ENCODE measurements at places on chromosomes 2 and 18.

DNA sequence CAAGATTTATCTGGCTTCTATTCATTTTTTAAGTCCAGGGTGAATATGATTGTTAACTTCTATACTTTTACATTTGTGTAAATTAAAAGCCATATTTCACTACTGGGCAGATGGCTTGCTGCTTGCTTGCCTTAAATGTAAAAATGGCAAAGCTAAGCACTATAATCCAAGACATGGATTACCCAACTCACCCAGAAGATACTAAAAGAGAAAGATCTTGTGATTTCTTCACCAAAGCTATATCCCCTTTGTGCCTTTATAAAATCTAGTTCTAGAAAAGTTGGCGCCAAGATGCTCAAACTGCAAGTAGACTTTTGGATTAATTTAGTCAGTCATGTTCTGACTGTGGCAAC lies 48.7 kb upstream of the PKDCC start:
- DNase-seq = no peak

DNA sequence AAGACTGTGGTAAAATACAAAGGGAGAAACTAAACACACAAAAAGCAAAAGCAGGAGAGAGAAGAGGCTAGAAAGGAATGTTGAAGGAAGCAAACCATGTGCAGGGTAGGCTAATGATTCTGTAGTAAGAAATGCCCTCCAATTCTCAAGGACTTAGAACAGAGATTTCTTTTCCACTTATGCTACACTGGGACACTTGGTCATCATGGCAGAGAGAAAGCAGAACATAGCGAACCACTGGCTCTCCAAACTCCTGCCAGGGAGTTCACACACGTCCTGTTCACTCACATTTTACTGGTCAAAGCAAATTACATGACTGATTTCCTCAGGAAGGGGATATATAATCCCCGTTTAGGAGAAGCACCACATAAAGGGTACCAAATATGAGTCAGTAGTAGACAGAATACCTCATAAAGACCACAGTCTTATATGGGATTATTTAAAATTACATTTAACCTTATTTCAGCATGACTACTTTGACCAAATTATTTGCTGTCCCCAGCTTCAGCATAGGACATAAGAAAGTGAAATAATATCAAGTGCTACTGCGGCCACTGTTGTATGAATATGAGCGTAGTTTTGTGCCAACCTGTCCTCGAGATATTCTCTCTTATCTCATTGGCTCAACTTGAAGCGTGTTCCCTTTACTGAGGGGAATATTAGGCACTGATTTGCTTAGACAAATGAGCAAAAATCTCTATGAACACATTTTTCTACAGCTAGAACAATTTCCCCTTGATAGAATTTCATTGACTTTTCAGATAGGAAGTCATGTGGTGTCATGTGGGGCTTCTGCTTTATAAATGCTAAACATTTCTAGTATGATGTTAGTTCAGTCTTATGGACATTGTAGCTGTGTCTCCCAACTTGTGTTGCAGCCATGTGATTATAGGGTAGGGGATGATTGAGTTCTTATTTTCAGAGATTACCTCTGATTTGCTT lies 81.7 kb downstream of the FAM161A start:
- DNase-seq = no peak

- no peak for DNase-seq
Measured at GRCh38 chr18:50282521-50283335, 1.4 kb upstream of the MBD1 start.

DNA sequence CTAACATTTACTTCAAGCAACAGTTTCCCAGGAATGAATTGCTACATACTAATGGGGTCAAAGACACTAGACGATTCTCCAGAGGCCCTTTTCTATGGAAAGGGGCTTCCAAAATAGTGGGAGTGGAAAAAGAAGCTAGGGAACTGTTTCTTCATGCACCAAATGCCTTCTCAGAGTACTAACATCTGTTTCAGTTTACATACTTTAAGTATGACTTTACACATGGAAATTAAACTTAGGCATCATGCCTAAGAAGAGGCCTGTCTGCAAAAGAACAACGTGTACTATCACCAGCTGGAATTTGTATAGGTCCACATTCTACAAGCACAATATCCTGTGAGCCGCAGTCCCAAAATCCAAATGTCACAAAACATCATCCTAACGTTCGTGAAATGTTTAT lies 29.4 kb upstream of the WDR75 start:
- no peak for DNase-seq

DNA sequence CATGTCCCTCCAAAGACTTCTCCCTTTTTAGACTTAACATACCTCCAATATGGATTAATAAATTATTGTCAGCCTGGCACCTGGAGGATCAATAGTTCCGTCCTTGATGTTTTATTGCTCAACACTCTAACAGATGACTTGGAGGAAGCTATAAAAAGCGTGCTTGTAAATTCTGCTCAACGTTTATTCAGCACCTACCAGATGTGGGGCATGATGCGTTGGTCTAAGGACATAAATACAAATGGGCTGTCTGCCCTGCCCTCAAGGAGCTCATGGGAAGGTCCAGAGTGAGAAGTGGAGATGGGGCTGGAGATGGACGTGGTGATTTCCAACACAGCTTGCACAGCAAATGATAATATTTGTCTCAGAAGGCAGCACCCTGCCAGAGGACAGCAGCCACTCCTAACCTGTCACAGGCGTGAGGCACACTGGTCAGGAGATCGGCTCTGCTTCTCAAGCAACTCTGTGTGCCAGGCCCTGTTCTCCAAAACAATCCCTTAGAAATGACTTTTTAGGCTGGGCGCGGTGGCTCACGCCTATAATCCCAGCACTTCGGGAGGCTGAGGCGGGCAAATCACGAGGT lies 25.5 kb upstream of the ZCCHC2 start:
- no peak for DNase-seq

- DNase-seq = no peak
Measured at GRCh38 chr2:172219201-172219600, 116.5 kb upstream of the DLX2 start.

DNA sequence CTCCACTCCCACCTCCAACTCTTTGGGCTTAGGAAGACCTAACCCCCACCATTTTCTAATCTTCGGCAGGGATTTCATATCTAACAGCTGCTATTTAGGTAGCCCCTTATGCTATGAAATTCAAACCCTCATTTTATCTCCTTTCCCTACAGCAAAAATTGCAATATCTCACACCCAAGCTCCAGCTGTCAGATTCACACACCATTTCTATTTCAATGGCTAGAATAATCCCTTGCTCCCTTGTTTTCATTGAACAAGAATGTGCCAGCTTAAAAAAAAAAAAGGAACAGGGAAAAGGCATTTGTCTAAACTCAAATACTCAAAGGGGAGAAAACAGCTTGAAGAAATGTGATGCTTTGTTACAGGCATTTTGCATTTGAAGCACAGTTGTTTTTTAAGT lies 850.6 kb upstream of the ACVR2A start:
- no peak for DNase-seq

DNA sequence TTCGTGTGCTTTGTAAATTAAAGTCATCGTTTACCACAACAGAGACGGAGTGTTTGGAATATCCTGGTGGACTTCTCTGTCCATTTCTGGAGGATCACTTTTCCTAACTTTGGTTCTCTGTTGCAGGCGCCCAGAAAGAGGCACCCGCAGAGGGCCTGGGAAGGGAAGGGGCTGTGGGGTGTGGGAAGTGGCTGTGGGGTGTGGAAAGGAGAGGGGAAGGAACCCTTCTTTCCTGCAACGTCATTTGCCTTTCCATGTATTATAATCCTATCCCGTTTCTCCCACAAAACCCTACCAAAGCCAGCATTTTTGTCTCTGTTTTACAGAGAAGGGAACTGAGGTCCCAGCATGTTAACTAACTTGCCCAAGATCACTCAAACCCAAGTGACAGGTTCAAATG lies 210.0 kb downstream of the KLHL29 start:
- DNase-seq = no peak

DNA sequence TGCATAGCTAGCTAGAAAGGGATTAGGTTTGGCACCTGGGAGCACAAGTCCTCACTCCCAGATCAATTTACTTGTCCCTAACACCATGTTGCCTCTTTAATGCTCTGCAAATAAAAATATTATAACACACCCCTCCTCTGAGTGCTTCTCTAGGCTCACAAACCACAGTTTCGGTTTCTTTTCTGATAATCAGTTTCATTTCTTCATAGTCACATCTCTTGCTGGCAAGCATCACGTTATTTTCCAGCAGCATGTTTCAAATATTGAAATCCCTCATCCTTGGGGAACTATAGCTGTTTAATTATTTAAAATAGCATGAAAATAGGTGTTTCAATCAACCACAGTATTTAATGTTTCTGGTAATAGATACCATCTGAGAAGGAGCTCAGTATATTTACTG lies 13.9 kb upstream of the SMCHD1 start:
- DNase-seq = no peak

DNA sequence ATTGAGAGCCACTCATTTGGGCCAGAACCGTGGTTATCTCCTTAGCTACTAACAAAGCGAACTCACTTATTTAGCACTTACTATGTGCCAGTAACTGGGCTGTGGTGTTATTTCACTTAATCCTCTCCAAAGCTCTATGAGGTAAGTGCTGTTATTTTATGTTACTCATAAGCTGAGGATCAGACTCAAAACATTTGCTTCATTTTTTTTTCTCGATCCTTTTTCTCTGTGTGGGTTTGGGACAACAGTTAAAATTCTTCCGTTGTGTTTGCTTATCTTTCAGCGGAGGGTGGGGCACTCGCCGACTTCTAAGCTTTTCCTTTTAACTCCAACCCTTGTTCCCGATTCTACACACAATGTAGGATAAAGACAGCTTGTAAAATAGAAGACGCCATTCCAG lies 52.8 kb downstream of the TMEM178A start:
- DNase-seq = no peak

DNA sequence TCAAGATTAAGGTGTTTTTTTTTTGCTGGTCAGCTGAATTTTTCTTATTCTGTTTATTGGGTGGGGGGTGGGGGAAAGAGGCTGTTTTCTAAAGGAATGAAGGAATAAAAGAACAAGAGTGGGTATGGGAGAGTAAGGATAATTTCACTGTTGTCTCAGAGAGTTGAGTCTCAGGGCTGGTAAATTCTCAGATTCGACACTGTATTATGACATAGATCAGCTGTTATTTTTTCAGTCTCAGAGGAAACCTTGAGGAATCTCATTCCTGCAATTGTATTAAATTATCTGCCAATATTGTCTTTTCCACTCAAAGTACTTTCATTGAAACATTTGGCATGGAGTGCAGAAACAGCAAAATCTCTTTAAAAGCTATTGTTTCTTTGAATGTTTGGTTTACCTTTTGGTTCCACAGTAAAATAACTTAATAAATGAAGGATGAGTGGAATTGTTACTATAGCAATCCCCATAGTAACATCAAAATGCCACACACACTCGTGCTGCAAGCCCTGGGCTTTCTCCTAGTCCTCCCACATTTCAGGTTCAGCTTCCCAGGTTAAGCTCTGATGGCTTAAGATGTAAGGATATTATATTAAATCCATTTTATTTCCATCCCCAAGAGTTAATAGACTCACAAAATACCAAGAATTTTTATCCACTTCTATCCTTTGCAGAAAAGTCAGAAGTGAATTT lies 478.7 kb upstream of the TCF4 start:
- DNase-seq = no peak

DNA sequence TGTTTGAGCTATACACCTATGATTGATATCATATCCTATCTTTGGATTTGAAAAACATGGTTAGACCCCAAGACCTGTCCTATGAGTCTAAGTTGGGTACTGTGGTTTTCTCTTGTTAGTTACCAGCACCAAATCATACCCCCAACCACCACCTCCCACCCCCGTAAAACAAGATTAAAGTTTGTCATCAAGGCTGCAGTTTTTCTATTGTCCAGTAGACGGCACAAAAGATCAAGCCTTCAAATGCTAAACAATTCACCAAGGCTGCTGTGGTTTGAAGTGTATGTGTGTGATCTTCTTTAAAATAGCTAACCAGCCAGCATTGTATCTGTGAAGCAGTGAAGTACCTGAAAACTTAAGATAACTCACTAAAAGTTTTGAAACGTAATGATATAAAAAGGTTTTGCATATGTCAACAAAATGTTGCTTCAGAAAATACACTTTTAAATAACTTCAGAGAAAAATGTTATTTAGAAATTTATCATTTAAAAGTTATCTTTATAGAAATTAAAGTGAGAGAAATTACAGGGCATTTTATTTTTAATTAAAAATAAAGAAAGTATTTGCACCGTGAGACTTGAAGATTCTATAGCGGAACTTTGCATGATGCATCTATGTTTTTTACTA lies 5.8 kb upstream of the MEIS1 start:
- no peak for DNase-seq

GRCh38 chr2:71700041-71700657 lies 246.8 kb downstream of the DYSF start:
- DNase-seq = no peak

DNA sequence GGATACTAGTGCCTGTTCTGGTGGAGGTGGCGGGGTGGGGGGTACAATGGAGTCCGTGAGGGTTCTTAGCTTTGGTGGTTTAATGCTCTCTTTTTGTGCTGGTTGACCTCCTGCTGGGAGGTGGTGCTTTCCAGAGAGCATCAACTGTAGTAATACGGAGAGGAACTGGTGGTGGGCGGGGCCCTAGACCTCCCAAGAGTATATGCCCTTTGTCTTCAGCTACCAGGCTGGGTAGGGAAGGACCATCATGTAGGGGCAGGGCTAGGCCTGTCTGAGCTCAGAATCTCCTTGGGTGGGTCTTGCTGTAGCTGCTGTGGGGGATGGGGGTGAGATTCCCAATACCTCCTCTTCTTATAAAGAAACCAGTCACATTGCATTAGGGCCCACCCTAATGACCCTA lies 27.1 kb downstream of the CAMKMT start:
- no peak for DNase-seq

GRCh38 chr18:21513741-21514140 lies 86.8 kb downstream of the ESCO1 start:
- DNase-seq = no peak

DNA sequence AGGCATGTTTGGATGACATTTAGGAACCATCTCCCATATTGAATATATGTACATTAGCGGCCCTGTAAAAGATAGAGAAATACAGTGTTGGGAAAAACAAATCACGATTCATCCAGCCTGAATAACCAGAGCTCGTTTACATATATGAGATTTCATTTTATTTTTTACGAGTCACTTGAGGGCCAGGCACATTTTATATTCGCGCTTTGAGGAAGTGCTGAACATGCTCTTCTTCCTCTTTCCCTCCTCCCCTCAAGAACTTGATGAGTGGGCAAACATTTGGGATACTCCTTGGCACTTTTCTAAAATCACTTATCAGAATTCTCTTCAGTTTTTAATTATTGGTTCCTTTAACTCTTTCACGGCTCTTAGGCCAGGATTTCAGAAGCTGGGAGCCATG lies 268.0 kb upstream of the TANK start:
- DNase-seq = no peak

DNA sequence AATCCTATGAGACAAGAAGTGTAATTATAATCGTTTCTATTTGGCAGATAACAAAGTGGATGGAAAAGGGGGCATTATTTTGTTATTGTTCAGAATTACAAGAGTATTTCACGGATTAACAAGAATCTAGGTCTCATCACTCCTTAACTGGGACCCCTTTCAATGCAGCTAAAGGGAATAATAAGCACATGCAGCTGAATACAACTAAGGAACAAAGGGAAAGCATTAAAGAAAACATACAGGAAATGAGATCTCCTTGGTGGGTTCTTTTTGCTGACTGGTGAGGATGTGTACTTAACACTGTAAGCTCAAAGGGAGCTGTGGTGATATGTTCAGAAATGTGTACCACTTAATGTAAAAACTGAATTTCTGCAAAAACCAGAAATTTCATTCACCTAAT lies 140.5 kb upstream of the WDSUB1 start:
- DNase-seq = no peak
